ENCODE measurements at places on chromosomes 3 and 15.

- DNase-seq, result no peak
Measured at GRCh38 chr3:172461530-172462138, 13.4 kb upstream of the GHSR start.

- no peak for DNase-seq
Measured at GRCh38 chr3:105773291-105773690, 95.5 kb downstream of the CBLB start.

GRCh38 chr3:39413691-39414420 lies 7.3 kb downstream of the RPSA start:
- DNase-seq, result no peak

GRCh38 chr3:156389449-156389950 lies 165.4 kb downstream of the SSR3 start:
- no peak for DNase-seq

GRCh38 chr3:155179437-155179827 lies 99.3 kb downstream of the MME start:
- no peak for DNase-seq

- no peak for DNase-seq
Measured at GRCh38 chr3:25589104-25589782, 75.5 kb downstream of the TOP2B start.

DNA sequence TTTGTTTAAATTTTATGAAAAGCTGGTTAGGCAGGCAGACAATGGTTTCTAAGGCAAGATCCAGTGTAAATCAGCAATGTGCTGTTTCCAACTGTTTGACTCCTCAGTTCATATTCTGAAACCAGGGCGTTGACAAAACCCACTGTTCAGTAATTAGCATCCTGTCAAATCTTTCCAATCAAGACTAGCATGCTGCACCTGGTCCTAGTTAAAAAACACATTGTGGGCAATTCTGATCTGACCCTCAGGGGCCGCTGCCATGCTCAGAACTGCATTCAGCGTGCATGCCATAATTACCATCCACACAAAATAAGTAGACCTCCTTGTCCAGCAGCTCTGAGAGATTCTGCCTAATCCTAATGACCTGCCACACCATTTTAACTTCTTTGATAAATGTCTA lies 20.9 kb upstream of the RBP1 start:
- DNase-seq, result no peak

GRCh38 chr3:186828340-186828739 lies 14.2 kb upstream of the ADIPOQ start:
- no peak for DNase-seq

DNA sequence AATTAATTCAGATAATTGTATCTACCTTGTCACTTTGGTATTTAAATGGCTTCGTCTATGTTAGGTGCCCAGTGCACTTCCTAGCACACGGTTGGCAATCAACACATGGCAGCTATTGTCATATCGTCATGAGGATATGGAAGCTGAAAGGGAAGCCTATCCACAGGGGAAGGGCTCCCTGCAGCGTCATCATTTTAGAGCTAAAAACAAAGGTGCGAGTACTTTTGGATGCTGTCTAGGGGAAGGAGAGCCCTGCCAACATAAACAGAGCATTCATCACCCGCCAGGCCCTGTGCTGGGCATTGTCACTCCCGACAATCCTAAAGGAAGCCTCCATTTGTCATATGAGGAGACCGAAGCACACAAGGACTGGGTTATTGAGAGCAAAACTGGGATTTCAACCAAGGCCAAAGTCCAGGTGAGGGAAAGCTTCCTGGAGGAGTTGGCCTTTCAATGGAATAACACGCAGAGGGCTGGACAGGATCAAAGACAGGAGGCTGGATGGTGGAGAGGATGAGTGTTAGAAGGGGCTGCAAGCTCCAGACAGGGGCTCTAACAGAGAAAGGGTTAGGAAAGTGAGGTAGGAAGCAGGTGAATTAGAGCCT lies 8.0 kb upstream of the PARL start:
- DNase-seq, result no peak

- no peak for DNase-seq
Measured at GRCh38 chr15:71448688-71449114, 333.4 kb downstream of the THSD4 start.

- no peak for DNase-seq
Measured at GRCh38 chr3:49799761-49800160, at the start of gene CDHR4. Gene CDHR4, minus strand, starts transcription at chr3:49799873. Its CDS starts 61 bp downstream, at chr3:49799812.

GRCh38 chr15:88989578-88989977 lies 76.4 kb upstream of the MFGE8 start:
- no peak for DNase-seq

DNA sequence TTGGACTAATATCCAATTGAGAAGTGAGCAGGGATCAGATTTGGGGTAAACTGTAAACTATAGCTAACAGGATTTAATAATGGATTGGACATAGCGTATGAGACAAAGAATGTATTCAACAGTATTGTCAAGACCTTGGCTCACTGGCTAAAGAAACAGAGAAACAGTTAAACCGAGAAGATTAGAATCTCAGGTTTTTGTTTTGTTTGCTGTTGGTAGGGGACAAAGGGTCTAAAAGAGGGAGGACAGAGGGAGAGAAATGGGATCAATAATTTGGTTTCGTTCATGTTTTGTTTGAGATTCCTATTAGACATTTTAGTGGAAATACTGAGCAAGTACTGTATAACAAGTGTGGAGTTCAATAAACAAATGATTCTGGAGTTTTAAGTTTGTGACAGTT lies 28.6 kb downstream of the CLDN1 start:
- no peak for DNase-seq

- no peak for DNase-seq
Measured at GRCh38 chr15:63597038-63597790, at the start of gene FBXL22. Gene FBXL22, plus strand, starts transcription at chr15:63597387. Its CDS starts 6 bp downstream, at chr15:63597393.

DNA sequence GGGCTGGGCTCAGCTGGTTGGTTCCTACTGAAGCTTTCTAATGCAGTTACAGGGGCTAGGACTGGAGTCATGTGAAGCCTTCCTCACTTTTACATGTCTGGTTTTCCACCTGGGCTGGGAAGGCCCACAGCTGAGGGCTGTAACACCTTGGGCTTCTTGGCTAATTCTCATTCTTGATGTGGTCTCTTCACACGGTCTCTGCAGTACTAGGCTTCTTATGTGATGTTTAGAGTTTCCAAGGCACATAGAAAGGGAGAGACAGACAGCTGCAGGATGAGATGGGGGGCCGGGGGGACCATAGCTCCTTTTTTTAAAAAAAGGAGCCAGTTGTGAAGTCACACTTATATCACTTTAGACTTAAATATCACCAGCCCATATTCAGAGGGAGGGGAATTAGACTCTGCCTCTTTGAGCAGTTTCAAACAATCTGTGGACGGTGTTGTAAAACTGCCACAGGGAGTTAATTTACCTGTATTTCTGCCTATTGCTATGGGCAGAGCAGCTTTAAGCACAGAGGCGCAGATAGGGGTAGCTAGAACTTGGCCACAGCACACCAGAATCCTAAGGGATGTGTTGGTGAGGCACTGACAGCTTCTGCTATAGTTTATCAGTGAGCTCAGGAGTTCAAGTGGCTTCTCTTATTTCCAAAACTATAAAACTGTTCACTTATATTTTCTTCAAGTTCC lies 46.7 kb downstream of the NKIRAS1 start:
- DNase-seq, result no peak

Data from activated naive CD8-positive, alpha-beta T cell treated with anti-CD3 and anti-CD28 coated beads for 36 hours (primary cell).